ENCODE measurements at places on chromosomes 1 and 21.

DNA sequence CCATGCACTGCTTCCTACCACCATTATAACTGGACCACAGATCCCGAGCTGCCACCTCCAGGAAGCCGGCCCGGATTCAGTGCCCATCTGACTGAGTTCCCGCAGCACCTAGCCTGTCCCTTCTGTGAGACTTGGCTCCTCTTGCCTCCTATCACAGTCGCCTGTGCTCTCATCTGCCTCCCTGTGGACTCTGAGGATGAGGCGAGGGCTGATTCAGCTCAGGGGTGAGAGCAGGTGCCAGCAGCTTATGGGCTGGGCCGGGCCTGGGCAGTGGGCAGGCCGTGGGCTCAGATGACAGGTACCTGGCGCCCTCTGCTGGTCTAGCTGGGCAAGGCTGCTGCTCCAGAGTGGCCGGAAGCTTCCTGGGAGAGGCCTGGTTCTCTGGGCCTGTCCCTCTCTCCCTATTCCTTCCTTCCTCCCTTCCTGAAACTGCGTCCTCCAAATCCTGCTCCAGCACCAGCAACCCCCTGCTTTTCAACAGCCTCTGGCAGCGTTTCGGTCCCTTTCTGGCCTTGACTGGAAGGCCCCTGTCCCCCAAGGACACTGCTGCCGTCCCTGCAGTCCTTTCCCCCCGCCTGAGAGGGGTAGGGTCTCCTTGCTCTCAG lies 17.3 kb upstream of the PCSK9 start:
- DNase-seq = peak; percentile 89

- no peak for DNase-seq
These were observed 2.5 kb downstream of the MX2 start for GRCh38 chr21:41364308-41364707.

GRCh38 chr1:246035060-246035541 lies 472.0 kb downstream of the SMYD3 start:
- peak; percentile 18 for DNase-seq

DNA sequence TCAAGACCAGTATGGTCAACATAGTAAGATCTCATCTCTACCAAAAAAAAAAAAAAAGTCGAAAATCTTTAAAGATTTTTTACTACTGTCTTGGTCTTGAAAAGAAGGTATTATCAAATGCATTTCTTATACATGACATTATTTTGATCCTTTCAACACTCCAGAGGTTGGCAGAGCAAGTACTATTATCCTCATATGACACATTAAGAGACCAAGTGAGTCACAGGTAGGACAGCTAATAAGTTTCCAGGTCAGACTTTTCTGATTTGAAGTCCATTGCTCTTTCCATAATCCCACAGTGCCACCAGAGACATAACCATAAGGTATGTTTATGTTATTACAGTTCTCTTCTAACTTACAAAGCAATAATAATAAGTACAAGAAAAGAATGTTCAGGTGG lies 15.2 kb downstream of the DBT start:
- no peak for DNase-seq

DNA sequence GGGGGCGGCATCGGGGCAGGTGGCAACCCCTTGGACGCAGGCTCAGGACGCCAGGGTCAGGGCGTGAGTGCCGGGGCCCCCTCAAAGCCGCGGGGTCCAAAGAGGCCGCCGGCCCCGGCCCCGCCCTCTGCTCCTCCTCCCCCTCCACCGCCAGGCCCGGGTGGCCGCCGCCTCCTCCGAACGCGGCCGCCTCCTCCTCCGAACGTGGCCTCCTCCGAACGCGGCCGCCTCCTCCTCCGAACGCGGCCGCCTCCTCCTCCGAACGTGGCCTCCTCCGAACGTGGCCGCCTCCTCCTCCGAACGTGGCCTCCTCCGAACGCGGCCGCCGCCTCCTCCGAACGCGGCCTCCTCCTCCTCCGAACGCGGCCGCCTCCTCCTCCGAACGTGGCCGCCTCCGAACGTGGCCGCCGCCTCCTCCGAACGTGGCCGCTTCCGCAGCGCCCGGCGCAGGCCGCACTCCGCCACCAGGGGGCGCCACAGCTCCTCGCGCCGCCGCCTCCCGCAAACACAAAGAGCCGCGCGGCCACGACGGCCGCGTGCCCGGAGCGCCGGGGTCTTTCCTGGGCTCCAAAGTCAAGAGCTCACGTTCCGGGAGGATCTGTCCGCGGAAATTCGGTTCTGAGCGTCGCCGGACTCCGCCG lies 19.3 kb upstream of the SAMD11 start:
- DNase-seq = peak; percentile 83

DNA sequence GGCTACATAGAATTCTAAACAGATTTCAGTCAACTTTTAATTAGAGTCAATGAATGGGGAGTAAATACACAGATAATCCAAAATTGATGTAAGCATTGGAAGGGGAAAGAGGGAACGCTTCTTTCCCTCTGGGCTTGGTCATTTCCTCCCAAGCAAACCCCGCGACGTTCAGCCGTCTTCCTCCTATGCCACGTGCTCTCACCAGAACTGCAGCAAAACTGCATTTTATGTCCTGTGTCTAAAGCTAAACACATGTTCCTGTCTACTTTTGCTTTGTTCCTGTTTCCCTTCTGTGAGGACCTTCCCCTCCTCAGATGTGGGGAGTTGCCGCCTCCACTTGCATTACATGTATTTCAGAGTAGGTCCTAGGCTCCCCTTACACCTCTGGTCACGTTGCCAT lies 27.2 kb downstream of the UTP25 start:
- DNase-seq = no peak

DNA sequence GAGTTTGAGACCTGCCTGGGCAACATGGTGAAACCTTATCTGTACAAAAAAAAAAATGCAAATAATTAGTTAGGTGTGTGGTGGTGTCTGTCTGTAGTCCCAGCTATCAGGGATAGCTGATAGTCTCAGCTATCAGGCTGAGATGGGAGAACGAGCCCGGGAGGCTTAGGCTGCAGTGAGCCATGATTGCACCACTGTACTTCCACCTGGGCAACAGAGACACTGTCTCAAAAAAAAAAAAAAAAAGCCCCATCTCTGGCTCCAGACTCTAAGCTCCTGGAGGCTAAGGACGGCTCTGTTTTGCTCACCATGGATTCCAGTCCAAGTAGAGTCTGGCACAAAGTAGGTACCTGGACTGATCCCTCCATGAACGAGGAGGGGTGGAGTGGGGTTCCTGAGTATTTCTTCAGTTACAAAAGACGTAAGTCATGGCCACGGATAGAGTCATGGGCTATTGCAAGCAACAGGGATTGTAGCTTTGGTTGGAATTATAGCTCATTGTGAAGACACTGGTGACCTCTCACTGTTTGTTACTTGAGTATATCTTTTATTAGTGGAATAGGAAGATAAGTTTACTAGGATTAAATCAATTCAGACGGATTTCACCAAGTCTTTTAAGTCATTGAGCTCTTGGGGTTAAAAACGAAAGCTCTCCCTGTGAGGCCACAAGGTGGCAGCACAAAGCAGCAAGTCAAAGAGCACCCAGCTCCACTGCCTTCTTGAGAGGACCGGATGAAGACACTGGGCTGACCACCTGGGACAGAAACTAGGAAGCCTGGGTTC lies 35.6 kb upstream of the TMEM61 start:
- peak; percentile 81 for DNase-seq

- DNase-seq = no peak
These were observed 187.1 kb upstream of the SGIP1 start for GRCh38 chr1:66346873-66347272.

DNA sequence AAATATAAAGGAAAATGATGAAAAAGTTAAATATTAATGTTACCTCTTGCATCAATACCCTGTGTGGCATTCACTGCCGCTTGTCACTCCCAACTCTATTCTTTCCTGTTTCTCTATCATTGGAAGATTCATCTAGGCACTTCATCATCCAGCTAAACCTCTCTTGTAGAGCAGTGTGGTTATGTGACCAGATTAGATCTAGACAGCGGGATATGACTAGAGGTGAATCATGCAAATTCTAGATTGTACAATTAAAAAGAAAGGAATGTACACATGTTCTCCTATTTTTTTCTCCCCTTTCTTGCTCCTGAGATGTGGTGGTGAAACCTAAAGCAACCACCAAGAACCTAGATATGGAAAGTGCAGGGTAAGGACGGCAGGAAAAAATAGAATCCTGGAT lies 174.1 kb downstream of the LBR start:
- no peak for DNase-seq

GRCh38 chr1:77834771-77835334 lies 53.6 kb upstream of the NEXN start:
- DNase-seq = peak; percentile 64

DNA sequence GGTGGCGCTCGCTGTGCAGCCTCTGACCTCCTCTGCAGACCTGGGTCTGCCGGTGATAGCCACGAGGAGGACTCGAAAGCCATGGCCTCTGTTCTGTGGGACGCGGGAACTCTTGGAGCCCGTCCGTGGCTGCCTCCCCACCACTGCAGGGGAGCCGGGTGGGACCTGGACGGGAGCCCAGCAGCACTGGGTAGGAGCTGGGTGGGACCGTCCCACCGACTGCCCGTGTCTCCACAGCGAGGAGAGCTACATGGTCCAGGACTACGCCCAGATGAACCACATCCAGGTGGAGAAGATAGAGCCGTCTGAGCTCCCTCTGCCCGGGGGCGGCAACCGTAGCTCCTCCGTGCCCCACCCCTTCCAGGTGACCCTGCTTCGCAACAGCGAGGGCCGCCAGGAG lies 23.7 kb downstream of the ARHGEF16 start:
- DNase-seq = no peak

DNA sequence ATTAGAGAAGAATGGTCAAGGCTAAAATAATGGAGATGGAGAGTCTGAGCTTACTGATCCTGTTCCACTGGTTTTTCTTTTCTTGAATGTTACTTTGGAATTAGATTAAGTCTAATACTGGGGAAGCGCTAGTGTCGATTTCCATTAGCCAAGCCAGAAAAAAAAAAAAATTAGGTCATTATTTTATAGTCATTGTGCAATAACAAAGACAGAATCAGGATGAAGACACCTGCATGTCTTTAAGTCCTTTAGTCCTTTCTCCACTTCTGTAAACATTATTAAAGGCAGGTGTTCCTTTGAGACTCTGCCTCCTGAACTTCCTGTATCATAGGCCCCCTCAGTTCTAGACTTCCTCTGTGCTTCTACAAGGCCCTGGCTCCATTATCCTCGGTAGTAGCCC lies 42.8 kb downstream of the MYSM1 start:
- DNase-seq = no peak

DNA sequence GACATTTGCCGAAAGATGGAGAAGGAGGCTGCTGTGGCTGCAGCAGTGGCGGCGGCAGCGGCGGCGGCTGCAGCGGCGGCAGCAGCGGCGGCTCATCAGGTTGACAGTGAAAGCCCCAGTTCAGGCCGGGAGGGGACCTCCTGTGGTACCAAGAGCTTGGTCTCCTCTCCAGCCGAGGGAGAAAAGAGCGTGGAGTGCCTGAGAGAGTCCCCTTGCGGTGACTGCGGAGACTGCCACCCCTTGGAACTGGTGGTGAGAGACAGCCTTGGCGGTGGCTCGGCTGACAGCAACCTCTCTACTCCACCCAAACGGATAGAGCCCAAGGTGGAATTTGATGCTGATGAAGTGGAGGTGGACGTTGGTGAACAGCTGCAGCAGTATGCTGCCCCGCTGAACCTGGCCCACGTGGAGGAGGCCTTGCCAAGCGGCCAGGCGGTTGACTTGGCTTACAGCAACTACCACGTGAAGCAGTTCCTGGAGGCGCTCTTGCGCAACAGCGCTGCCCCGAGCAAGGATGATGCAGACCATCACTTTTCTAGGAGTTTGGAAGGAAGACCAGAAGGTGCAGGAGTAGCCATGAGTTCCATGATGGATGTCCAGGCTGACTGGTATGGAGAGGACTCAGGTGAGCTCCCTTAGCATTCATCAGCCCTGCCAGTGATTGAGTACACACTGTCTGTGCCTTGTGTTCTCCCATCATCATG lies 6.3 kb downstream of the ZBTB8B start:
- DNase-seq = no peak

GRCh38 chr1:151716771-151717631 lies at the start of gene CELF3:
CELF3 (minus strand) TSS chr1:151716803; CDS start chr1:151716020, 783 bp downstream.
- peak; percentile 9 for DNase-seq

DNA sequence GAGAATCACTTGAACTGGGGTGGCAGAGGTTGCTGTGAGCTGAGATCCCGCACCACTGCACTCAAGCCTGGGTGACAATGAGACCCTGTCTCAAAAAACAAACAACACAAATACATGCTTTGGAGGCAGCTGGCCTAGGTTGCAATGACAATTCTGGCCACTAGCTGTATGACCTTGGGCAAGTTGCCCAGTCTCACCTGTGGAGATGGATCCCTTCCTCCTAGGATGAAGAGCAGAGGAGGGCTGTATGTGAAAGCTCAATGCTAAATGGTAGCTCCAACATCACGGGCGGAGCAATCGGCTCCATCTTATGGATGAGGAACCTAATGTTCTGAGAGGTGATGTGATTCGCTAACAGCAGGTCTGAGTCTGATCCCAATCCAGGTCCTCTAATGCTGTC lies 20.6 kb downstream of the ADORA1 start:
- no peak for DNase-seq

DNA sequence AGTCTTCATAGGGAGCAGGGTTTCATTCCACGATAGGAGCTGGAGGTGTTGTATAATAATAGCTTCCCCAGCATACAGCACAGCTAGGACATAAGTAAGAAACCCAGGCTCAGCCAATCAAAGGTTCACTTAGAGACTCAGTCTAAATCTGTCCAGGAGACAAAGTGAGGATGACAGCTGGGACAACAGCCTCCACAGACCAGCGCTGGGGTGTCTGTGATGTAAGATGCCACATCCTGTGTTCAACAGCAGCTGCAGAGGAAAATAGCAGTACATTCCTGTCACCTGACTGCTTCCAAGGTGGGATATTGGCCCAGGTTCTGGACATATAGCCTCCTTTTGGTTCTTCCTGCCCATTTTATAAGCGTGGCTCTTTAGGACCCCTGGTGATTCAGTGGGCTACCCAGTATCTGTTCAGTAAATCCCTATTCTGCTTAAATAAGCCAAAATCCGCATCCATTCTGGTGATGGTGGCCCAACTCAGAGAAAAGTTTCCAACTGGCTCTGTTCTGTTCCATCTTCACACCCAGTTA lies 176.8 kb upstream of the SYT6 start:
- no peak for DNase-seq

GRCh38 chr1:100074604-100075395 lies 57.9 kb downstream of the SASS6 start:
- DNase-seq = no peak

- no peak for DNase-seq
These were observed 19.4 kb upstream of the SLAMF9 start for GRCh38 chr1:159973350-159973940.

- DNase-seq = no peak
These were observed 127.7 kb upstream of the COL6A1 start for GRCh38 chr21:45853703-45854342.
